Neural crest cell (in vitro differentiated cells): ENCODE measurements at places on chromosomes 3 and 15. TPM values are rescaled to one million over a fixed set of nuclear protein-coding genes. Genes with fewer than 3 reads are reported as not detected.

DNA sequence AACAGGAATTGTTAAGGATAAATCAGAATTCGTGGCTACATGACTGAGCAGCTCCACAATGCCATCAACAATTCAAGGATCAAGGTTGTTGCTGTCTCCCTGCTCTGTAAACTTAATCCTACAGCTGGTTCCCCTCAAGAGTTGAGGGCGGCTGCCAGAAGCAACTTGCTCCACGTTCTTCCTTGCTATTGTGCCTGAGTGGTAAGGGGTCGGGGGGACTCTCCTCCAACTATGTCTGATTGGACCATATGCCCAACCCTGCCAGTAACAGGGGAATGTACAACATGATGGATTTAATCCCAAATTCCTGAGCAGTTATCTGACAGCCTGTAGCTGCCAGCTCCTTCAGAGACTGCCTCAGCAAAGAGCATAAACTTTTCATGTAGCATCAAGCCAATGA lies 37.9 kb upstream of the MECOM start:
- H3K4me1 ChIP-seq: peaks cover 15% of the 10 kb centered on the region
- no peak overlapping the region for H3K27ac ChIP-seq
- no peak for DNase-seq

- no peaks in the 10 kb centered on the region for H3K36me3 ChIP-seq
- H3K4me3 ChIP-seq: no peak overlapping the region
- peaks cover 10% of the 10 kb centered on the region for H3K4me1 ChIP-seq
- no peak for DNase-seq
- no peaks in the 10 kb centered on the region for H3K27me3 ChIP-seq
These were observed 38.6 kb downstream of the PDZRN3 start for GRCh38 chr3:73586190-73586589.

GRCh38 chr3:10440684-10441083 lies 64.7 kb downstream of the ATP2B2 start:
- H3K36me3 ChIP-seq: no peaks in the 10 kb centered on the region
- H3K4me3 ChIP-seq: no peak overlapping the region
- DNase-seq: no peak

GRCh38 chr15:65305150-65305758 lies 777 bp downstream of the RNU5B-1 start:
- peaks cover 29% of the 10 kb centered on the region for H3K4me1 ChIP-seq
- H3K27me3 ChIP-seq: peaks cover 17% of the 10 kb centered on the region
- no peak for DNase-seq
- no peaks in the 10 kb centered on the region for H3K36me3 ChIP-seq
- H3K27ac ChIP-seq: no peak overlapping the region

- no peak overlapping the region for H3K27ac ChIP-seq
- H3K4me3 ChIP-seq: no peak overlapping the region
- no peaks in the 10 kb centered on the region for H3K4me1 ChIP-seq
These were observed 1.4 kb downstream of the CNTN3 start for GRCh38 chr3:74613060-74613459.

DNA sequence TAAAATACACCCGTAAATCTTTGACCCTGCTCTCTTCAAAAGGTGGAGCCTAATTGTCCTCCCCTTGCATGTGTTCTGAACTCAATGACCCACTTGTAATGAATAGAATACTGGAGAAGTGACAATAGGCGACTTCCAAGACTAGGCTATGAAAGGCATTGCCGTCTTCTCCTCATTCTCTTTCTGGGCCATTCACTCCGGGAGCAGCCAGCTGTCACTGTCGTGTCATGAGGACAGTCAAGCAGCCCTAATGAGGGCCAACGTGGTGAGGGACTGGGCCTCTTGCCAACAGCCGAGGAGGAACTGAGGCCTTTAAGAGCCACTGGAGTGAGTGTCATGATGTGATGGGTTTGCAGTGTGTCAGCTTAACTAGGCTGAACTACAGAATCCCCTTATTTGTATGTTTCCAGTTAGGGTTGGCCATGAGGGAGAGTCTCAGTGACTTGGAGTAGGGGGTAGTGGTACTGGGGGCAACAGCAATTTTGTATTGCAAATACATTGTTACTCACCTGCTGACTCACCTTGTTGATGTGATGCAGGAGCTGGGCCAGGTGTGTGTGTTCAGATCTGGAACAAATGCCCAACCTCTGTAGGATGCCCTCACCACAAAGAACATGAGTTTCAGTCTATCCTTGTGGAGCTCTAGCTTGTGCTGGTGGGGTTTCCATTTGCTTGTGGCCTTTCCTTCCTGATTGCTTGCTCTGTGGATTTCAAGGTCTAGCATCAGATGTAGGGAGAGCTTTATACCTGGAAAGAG lies 188.5 kb upstream of the PROK2 start:
- DNase-seq: no peak
- H3K4me1 ChIP-seq: peaks cover 10% of the 10 kb centered on the region
- no peak overlapping the region for H3K4me3 ChIP-seq
- H3K27me3 ChIP-seq: peaks cover 49% of the 10 kb centered on the region

GRCh38 chr3:126524429-126524988 lies 554 bp downstream of the CHST13 start:
- H3K36me3 ChIP-seq: no peaks in the 10 kb centered on the region
- no peak overlapping the region for H3K27ac ChIP-seq

DNA sequence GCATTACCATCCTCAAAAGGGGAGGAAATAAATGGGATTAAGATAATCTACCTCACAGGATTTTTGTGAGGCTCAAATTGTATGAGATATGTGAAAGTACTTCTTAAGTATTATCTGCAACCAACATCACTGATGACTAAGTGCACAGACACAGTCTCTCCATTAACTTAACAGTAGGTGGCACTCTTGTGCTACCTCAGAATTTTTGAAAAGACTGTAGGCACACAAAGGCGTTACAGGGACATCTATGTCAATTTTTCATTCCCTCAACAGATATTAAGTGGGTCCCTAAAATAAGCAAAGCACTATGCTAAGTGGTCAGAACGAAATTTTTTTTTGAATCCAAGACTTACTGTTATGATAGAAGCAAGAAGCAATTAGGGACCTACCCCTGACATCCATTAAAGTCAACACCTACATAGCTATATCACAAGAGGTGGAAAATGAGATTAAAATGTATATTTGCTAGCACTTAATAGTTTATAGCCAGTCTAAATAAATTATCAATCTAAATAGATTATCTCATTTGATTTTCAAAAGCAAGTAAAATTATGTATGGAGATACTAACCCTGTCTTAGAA lies 52.9 kb downstream of the RYK start:
- peaks cover 27% of the 10 kb centered on the region for H3K36me3 ChIP-seq
- no peak overlapping the region for H3K4me3 ChIP-seq
- DNase-seq: no peak
- H3K4me1 ChIP-seq: no peaks in the 10 kb centered on the region

DNA sequence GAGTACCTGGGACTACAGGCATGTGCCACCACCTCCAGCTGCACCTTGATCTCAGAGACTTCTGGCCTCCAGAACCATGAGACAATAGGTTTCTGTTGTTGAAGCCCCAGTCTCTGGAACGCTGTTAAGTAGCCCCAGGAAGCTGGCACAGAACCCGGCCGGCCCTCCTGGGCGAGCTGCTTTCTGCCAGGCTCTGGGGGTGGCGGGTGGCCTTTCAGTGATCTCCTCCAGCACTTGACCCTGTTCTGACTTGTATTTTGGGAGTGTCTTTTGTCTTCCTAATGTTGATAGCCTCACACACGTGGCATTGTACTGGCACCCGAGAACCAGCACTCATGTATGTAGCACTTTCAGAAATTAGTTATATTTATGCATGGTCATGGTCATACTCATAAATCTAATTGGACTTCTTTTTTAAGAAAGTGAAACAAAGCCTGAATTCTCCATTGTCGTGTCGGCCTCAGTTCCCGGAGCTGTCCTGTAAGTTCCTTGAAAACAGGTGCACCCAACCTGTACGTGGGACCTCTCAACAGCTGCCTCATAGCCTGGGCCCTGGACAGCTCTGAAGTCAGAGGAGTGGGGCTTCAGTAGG lies 74.0 kb downstream of the TFRC start:
- peaks cover 9% of the 10 kb centered on the region for H3K27me3 ChIP-seq
- no peaks in the 10 kb centered on the region for H3K4me1 ChIP-seq
- peaks cover 4% of the 10 kb centered on the region for H3K36me3 ChIP-seq
- H3K27ac ChIP-seq: no peak overlapping the region
- no peak overlapping the region for H3K4me3 ChIP-seq

GRCh38 chr3:12663936-12664908 lies at the start of gene RAF1:
Gene RAF1, minus strand, starts transcription at chr3:12664117. Its CDS starts 45,396 bp downstream, at chr3:12618721.
- H3K4me1 ChIP-seq: peaks cover 34% of the 10 kb centered on the region
- H3K27me3 ChIP-seq: no peaks in the 10 kb centered on the region

- no peaks in the 10 kb centered on the region for H3K27me3 ChIP-seq
- peaks cover 26% of the 10 kb centered on the region for H3K4me1 ChIP-seq
- H3K4me3 ChIP-seq: no peak overlapping the region
- no peak overlapping the region for H3K27ac ChIP-seq
- DNase-seq: no peak
These were observed 37.8 kb downstream of the SSUH2 start for GRCh38 chr3:8606701-8607231.

GRCh38 chr3:82816086-82816485 lies 1054.6 kb upstream of the GBE1 start:
- no peaks in the 10 kb centered on the region for H3K4me1 ChIP-seq
- no peaks in the 10 kb centered on the region for H3K27me3 ChIP-seq
- peaks cover 1% of the 10 kb centered on the region for H3K36me3 ChIP-seq
- no peak for DNase-seq

DNA sequence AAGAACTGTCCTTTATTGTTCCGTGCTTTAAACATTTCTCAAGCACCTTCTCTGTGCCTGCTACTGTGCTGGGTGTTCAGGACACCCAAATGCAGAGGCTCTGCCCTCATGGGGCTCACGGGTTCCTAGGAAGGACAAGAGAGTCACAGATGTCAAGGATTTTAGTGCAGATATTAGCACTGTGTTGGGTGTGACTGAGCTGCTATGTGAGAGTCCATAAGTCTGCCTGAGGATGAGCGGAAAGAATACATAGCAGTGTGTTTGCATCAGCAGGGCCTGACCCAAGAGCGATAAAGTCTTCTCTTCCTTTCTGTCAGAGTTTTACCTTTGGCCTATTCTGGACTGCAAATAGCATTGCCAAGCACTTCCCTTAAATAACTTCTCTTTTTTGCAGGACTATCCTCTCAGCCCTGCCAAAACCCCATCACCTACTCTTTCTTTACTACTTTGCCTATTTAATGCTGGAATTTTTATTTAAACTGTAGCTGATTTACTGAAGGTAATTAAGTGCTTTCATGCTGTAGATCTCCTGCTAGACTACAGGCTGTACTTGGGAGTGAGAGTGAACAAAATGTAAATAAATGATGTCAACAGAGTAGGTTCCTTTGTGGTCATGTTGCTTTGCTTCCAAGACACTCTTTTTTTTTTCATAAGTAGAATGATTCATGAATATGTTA lies 459.4 kb upstream of the TPRG1 start:
- H3K27ac ChIP-seq: no peak overlapping the region
- DNase-seq: no peak
- no peaks in the 10 kb centered on the region for H3K27me3 ChIP-seq
- peaks cover 2% of the 10 kb centered on the region for H3K36me3 ChIP-seq

DNA sequence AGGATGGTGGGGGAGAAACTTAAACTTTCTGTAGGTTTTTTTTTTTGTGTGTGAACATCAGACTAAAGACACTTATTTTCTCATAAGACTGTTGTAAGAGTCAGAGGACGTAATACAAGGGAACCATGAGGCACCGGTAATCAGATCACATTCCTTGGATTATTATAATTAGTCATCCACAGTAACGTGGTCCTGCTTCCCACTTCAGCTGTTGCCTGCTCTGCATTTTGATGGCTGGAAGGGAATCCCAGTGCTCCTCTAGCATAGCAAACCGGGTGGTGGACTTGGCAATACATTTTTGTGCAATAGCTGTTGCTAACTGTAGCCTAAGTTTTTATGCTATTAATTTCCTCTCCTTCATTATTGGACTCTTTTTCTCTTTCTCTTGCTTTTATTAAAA lies 294.8 kb downstream of the NR2F2 start:
- H3K36me3 ChIP-seq: no peaks in the 10 kb centered on the region
- H3K27ac ChIP-seq: no peak overlapping the region
- DNase-seq: no peak
- H3K4me1 ChIP-seq: peaks cover 24% of the 10 kb centered on the region
- peaks cover 3% of the 10 kb centered on the region for H3K27me3 ChIP-seq
- H3K4me3 ChIP-seq: no peak overlapping the region

- H3K27ac ChIP-seq: no peak overlapping the region
- no peaks in the 10 kb centered on the region for H3K27me3 ChIP-seq
- H3K36me3 ChIP-seq: no peaks in the 10 kb centered on the region
- H3K4me3 ChIP-seq: no peak overlapping the region
These were observed 218.6 kb downstream of the PDCD6IP start for GRCh38 chr3:34016925-34017587.

- DNase-seq: no peak
- peak overlapping the region; percentile 39 for H3K27ac ChIP-seq
- H3K4me3 ChIP-seq: no peak overlapping the region
- H3K27me3 ChIP-seq: no peaks in the 10 kb centered on the region
These were observed 14.9 kb downstream of the LIPH start for GRCh38 chr3:185537369-185537970.

GRCh38 chr3:11810276-11810675 lies 36.4 kb downstream of the TAMM41 start:
- H3K27ac ChIP-seq: no peak overlapping the region
- no peaks in the 10 kb centered on the region for H3K4me1 ChIP-seq
- H3K27me3 ChIP-seq: no peaks in the 10 kb centered on the region
- H3K4me3 ChIP-seq: no peak overlapping the region

DNA sequence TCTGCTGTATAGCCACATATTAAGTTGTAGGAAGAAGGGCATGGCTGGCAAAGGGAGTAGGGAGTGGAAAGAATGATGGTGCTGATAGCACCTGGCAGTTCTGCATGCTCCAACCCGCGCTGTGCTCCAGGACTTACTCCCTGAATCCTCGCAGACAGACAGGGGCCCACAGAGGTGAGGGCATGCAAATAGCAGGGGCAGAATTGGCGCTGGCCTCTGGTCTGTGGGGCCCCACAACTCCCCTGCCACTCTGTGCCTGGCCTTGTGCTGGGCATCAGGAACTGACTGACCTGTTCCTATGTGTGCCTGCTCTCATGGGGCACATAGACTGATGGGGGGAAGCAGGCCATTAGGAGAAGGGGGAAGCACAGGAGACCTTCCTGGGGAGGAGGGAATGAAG lies 20.9 kb downstream of the HDAC11 start:
- no peak overlapping the region for H3K27ac ChIP-seq
- no peaks in the 10 kb centered on the region for H3K36me3 ChIP-seq
- peaks cover 20% of the 10 kb centered on the region for H3K4me1 ChIP-seq
- no peak overlapping the region for H3K4me3 ChIP-seq
- H3K27me3 ChIP-seq: no peaks in the 10 kb centered on the region

GRCh38 chr15:36694574-36694973 lies 115.1 kb downstream of the CDIN1 start:
- no peaks in the 10 kb centered on the region for H3K27me3 ChIP-seq
- no peak for DNase-seq
- no peaks in the 10 kb centered on the region for H3K36me3 ChIP-seq
- H3K4me1 ChIP-seq: no peaks in the 10 kb centered on the region

- DNase-seq: no peak
- peak overlapping the region; percentile 74 for H3K27ac ChIP-seq
- no peaks in the 10 kb centered on the region for H3K27me3 ChIP-seq
These were observed 3.6 kb downstream of the PRICKLE2 start for GRCh38 chr3:64221571-64222257.

GRCh38 chr15:96535148-96535547 lies 204.6 kb downstream of the NR2F2 start:
- no peaks in the 10 kb centered on the region for H3K36me3 ChIP-seq
- H3K27ac ChIP-seq: no peak overlapping the region
- no peak for DNase-seq
- H3K27me3 ChIP-seq: peaks cover 10% of the 10 kb centered on the region

Gene RYR3
- total RNA-seq: 1.5 and 2.2 TPM in 2 replicates

Gene WDR49
- total RNA-seq: 3.5 and 5.4 TPM in 2 replicates

Gene LTK
- total RNA-seq: 0.16 and 0.19 TPM in 2 replicates

Gene TMEM45A
- 18.2 and 18.7 TPM in 2 replicates for total RNA-seq

Gene BRK1
- 125 and 138 TPM in 2 replicates for total RNA-seq

Gene KCNMB3
- total RNA-seq: 3.1 and 3.3 TPM in 2 replicates

Gene SRGAP3
- total RNA-seq: 58.4 and 60.5 TPM in 2 replicates

Gene TEX9
- total RNA-seq: 17.9 and 21.3 TPM in 2 replicates

Gene SI
- total RNA-seq: not detected in 2 replicates

Gene A4GNT
- not detected in 2 replicates for total RNA-seq

Gene POPDC2
- total RNA-seq: 2.8 and 3.8 TPM in 2 replicates
